ENCODE measurements at places on chromosomes 3 and 15.

GRCh38 chr3:40971191-40972168 lies 227.8 kb upstream of the CTNNB1 start:
- DNase-seq = peak; percentile 96

GRCh38 chr15:51706926-51707608 lies 25.8 kb downstream of the SCG3 start:
- no peak for DNase-seq

- no peak for DNase-seq
Measured at GRCh38 chr3:49476563-49476962, 6.5 kb downstream of the DAG1 start.

GRCh38 chr15:95880630-95881029 lies 449.9 kb upstream of the NR2F2 start:
- no peak for DNase-seq

GRCh38 chr15:63922261-63922904 lies 88.6 kb upstream of the HERC1 start:
- DNase-seq = no peak

DNA sequence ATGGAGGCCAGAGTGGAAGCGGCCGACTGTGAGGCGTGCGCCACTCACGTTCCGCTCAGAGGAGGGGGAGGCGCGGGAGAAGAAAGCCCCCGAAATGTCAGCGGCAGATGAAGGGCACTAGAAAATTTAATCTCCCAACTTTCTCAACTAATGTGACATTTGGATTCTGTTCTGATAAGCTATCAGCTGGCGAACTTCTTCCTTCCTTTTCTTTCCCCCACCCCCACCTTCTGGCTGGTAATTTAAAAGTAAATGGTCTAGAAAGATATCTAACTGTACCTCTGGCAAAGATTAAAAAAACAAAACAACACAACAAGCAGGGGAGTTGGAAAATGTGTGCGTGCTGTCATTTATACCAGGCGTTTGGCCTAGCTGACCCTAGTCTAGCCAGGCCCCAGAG lies 26.4 kb upstream of the TMEM115 start:
- DNase-seq = no peak

- DNase-seq = no peak
Measured at GRCh38 chr3:43521941-43522340, 99.9 kb downstream of the ANO10 start.

GRCh38 chr15:72813345-72814004 lies 29.9 kb upstream of the ADPGK start:
- no peak for DNase-seq

DNA sequence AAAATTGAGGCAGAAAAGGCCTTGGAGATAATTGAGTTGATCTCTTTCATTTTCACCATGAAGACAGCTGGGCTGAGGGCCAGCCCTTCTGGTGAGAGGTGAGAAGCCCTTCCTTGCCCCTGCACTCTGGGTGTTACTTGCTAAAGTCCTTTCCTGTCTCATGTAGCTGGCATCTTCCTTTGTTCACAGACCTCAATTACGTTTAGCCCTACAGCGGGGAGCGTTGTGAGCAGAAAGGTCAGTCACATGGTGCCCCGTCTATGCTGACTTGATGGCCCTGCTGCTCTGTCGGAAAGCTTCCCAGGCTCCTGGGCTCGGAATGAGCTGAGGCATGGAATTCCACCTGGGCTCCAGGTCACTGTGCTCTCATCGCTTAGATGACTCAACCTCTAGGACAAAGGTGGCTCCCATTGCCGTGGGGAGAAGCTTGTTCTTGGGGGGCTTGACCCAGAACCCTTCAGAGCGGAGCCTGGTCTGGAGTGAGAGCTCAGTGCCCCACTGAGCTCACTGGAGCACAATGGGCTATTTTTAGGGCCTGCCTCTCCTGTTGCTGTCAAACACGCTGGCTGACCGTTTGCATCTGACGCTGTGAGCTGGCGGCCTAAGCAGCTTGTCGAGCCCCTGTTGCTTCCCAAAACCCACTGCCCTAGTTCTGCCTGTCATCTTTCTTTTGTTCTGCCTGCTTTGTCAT lies 47.0 kb downstream of the RPLP1 start:
- DNase-seq = no peak

DNA sequence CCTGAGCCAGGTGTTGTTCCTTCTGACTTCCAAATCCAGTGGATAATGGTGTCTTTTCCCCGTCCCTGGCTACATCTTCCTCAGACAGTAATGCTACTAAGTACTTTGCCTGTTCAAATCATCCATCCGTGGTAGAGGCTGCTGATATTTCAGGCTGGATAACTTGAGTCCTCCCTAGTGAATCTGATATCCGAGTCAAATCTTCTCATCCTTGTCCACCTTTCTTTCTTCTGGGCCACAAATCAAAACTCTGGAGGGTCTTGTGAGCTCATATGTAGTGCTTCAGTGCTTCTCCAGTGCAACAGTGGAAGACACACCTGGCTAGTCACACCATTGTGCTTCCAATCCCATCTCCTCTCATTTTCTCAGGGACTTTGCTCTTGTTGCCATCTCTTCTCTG lies 11.2 kb downstream of the SH3GL3 start:
- DNase-seq = no peak

DNA sequence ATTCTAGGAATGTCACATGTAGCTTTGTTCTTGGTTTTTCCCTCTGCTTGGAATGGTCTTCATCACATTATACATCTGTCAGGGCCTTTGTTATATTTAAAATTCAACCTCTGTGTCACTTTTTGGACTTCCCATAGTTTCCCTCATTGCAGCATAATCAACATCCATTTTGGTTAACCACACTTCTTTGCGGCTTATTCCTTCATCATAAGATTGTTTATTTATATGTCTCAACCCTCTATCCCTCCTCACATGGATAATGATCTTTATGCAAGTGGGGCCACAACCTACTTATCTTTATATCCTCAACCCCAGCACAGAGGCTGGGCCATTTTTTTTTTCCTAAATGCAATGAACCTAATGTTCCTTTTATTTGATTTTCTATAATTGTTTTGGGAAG lies 260.0 kb upstream of the THBS1 start:
- no peak for DNase-seq

DNA sequence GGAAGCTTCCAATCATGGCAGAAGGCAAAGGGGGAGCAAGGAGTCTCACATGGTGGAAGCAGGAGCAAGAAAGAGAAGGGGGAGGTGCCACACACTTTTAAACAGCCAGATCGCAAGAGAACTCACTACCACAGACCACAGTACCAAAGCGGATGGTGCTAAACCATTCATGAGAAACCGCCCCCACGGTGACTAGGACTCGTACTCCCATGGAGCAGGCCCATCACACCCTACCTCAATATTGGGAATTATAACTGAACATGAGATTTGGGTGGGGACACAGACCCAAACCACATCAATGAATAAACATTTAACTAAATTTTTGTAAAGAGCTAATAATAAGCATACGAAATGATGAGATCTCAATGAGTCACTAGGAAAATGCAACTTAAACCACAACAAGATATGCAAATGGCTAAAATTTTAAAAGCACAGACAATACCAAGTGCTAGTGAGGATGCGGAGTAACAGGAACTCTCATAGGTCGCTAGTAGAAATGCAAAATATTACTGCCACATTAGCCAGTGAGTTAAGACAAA lies 10.0 kb downstream of the MRPS25 start:
- no peak for DNase-seq

- DNase-seq = peak; percentile 53
Measured at GRCh38 chr3:55704521-55704920, 217.4 kb upstream of the WNT5A start.

DNA sequence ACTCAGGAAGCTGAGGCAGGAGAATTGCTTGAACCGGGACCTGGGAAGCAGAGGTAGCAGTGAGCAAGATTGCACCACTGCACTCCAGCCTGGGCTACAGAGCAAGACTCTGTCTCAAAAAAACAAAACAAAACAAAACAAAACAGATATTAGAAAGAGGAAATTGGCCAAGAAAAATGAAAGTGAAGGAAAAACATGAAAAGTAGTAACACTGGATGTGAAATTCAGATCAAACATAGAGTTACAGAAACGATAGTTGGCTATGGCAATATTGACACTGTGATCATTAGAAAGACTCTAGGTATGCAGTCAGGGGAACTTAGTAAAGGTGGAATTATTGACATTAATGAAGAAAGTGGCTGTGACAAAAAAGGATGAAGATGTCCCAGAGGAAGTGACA lies 13.2 kb upstream of the TIPARP start:
- no peak for DNase-seq

Data from BJ (cell line).